ENCODE measurements at places on chromosomes 2 and 18.
A peak's percentile ranks its signal among the peaks of the same experiment; 100 is the strongest.

DNA sequence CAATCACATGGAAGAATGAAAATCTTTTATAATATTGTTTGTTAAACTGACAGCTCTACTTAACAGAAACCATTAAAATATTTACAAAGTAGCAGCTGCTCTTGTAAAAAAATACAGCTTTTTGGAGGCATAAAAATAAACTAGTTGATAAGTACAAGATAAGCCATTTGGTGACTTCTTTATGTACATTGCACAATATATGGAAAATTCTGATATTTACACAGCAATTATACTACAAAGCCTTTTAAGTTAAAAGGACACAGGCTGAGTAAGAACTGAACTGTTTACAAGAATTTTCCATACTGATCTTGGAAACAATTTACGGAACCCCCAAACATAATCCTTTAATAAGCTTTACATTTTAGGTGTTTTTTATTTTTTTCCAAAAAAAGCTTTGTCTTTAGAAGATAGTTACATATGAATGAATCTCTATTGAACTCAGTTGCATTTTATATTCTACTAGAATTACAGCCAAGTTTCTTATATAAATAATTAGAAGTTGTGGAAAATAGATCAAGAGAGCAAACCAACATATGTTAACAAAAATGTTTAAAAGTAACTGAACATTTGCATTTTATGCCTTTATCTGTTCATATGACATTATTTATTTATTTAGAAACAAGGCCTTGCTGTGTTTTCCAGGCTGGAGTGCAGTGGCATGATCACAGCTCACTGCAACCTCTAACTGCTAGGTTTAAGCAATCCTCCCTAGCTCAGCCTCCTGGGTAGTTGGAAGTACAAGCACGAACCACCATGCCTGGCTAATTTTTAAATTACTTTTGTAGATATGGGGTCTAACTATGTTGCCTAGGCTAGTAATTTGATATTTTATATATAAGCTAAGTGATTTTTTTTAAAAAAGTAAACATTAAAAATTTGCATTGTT is 142.5 kb downstream of the OTX1 start:
- DNase-seq, result no peak

DNA sequence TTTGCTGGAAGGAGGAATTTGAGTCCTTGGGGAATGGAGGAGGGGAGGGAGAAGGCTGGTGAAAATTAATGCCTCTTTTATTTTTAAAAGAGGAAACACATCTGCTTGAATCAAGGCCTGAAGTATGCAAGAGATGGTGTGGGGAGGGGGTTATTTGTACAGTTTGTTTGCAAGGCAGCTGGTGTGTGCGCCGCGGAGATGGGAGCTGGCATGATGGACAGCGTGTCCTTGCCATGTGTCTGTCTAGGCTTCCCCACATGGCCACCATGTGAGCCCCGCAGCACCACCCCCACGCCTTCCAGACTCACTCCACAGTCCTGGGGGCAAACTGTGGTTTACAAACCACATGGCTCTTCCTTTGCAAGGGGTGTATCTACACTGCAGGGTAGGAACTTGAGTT is 154.8 kb upstream of the APCDD1 start:
- DNase-seq, result peak; percentile 18

DNA sequence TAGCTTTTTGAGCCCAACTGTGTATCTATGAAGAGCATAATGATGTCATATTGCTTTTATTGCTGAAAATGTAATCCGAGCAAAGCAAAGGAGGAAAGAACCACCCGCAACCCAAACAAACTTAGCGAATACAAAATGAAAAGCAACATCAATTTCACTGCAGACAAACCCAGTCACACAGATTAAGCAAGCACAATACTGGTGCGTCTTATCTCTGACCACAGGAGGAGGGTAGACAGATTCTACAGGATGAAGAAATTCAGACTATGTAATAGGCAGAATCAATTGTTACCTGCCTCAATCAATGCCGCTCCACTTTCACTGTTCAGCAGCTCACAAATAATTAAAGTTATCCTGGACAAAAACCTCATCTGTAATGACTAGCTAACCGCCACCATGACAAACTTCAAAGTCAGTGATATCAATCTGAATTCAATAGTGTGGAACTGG is 115.5 kb upstream of the SP3 start:
- DNase-seq, result no peak

DNA sequence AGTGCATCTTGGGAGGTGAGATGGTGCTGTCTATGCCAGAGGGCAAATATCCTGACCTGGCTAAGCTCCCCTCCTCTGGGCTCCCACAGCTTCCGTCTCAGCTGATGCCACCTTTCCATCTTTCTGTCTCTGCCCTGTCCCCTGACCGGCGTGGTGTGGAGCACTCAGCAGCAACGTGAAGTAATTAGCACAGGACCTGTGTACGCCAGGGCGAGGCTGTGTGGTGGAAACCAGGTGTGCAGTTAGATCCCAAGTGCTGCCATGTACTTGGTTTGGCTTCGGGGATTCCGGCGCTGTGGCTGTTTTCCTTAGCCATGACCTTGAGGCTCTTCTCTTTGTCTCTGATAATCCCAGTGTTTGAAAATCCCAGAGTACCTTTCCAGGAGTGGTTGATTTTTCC is 36.5 kb downstream of the COA5 start:
- no peak for DNase-seq

DNA sequence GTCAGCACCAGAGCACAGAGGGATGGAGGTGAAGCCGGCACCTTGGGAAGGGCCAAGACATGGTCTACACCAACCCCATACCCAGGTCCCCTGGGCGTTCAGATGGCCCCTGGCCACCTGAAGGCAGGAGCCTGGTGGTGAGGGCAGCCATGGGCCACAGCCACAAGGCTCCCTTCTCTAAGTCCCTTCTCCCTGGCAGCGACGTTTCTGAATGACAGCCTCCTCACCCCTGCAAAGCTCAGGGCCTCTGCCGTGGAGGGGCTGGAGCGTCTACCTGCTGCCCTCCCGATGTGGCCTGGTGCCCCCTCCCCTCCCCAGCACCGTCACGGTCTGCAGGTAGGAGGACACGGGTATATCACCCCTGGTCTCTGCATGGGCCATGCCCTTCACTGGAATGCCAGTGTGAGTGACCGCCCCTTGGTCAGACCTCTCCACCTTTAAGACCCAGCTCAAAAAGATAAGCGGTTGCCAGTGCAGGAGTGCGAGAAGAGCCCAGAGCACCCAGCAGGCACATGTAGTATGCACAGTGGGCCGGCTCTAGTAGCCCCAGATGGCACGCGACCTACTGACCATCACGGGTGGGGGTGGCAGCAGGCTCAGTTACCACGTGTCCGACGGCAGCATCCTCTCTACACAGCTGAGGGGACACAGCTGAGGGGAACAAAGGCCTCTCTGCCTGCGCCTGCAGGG is 46.6 kb downstream of the HS6ST1 start:
- DNase-seq, result no peak

GRCh38 chr2:146366276-146366675 is 1478.6 kb upstream of the ACVR2A start:
- DNase-seq, result no peak

DNA sequence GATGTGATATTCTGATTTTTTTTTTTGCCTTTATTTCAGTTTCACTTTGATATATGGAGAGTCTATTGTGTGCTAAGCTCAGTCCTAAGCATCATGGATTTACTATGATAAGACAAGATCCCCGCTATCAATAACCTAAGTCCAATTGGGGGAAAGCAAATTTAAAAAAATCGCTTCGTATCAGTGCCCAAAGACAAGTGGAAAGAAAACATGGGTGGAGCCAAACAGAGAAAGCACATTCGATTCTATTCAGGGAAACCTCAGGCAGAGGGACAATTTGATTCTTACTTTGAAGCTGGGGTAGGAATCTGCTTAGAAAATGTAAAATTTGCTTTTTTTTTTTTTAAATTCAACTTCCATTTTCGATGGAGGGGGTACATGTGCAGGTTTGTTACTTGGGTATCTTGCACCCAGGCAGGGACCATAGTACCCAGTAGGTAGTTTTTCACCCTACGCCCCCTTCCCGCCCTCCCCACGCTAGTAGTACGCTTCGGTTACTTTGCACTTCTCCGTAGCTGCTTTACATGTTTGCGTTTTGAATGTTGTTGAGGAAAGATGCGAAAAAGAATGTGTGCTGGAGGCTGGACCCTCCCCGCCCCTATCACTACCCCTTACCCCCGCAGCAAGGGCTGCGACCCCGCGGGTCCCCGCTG is 12.4 kb downstream of the KIF5C start:
- peak; percentile 23 for DNase-seq

DNA sequence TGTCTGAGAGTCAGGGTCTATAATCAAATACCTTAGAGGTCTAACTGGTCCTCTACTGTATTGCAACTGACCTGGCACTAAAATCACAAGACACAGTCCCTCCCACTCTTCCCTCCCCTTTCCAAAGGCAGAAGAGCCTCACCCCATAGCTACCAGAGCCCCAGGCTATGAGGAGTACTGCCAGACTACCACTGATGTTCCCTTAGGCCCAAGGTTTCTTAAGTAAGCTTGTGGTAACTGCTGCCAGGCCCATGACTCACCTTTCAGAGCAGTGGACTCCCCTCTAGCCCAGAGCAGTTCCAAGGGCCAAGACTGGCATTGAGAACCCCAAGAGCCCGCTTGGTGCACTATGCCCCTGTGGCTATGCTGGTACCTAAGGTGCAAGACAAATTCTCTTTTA is 1193.4 kb downstream of the DSC3 start:
- DNase-seq, result no peak

GRCh38 chr2:235709969-235710879 is 216.4 kb downstream of the AGAP1 start:
- no peak for DNase-seq

- no peak for DNase-seq
Observed at GRCh38 chr2:84278386-84278785, 180.7 kb downstream of the SUCLG1 start.

DNA sequence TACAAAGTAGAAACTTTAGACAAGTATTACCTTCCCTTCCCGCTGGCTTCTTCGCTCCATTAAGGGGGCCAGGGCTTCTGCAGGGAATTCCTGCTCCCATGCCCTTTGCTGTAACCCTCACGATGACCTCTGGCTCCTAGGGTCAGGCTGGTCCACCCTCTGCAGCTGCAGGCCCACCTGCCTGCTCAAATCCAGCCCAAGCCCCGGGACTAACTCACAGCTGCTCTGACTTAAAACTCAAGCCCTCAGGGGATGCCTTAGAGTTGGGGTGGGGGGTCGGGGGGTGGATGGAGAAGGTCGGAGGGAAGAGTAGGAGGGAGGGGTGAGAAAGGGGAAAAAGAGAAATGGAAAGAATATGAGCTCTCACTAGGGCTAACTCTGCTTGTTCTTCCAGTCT is 4.9 kb downstream of the IGFBP5 start:
- no peak for DNase-seq

GRCh38 chr2:202339071-202339870 is 36.9 kb upstream of the BMPR2 start:
- no peak for DNase-seq

- no peak for DNase-seq
Observed at GRCh38 chr2:25454824-25455611, 113.3 kb upstream of the DNMT3A start.

GRCh38 chr2:210072922-210073509 is 70.6 kb downstream of the RPE start:
- DNase-seq, result peak; percentile 20

DNA sequence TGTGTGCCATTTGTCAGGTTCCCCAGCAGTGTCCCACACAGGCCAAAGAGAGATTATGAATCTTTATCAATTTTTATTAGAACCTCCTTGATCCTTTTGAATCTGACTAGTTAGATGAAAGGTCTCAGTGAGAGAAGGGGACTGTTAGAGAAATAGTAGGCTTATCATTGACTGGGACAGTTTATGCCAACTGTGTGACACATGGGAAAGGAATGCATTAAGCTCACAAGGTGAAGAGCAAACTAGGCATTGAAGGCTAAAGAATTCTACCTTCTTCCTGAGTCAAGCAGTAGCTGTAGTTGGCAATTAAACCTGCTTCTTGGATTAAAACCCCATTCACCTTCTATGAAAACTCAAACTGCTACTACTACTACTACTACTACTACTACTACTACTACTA is 389.6 kb upstream of the CDH19 start:
- no peak for DNase-seq

DNA sequence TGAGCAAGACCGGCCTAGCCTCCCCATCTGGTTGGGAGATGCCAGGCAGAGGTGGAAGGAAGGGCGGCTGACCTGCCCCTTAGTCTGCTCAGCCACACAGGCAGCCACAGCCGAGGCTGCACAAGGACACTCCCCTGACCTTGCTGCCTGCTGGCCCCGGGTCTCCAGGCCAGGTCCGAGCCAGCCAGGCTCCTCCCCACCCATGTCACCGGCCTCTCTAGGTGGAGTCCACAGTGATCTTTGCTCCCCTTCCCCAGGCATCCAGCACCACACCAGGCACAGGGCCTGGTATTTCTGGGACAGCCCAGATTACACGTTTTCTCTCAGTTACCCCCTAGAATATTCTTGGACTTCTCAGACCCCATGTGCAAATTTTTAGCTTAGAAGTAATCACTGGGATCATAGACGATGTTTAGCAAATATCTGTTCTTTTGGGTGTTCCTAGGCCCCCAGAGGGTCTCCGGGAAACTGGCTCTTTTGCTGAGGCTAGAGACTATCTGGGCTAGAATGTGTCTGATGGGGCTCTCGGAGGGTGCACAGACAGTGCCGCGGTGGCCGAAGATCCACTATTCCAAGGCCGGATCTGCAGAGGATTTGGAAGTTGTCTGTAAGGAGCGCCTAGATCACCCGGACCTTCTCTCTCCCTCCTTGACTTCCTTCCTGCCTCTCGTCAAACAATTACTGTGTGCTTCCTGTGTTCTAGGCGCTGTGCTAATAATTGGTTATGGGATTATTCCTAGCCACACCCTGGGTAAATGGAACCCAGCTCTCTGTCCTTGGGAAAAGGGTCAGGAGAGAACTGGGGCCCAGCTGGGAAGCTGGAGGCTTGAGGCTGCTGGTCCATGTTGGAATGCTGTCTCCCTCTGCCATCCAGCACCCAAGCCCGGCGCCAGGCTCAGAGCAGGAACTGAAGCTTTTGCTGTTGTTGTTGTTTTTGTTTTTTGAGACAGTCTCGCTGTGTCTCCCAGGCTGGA is 46.9 kb downstream of the ODC1 start:
- DNase-seq, result no peak

- DNase-seq, result peak; percentile 54
Observed at GRCh38 chr2:21317131-21317530, 193.4 kb downstream of the TDRD15 start.

- no peak for DNase-seq
Observed at GRCh38 chr18:45290364-45290763, 324.9 kb upstream of the SLC14A2 start.
